ENCODE measurements at places on chromosomes 13 and 19. TPM values are rescaled to one million over a fixed set of nuclear protein-coding genes. Genes with fewer than 3 reads are reported as not detected.

ANGPTL8 gene
- total RNA-seq = not detected

MYO1F gene
- total RNA-seq = 0.25 TPM

TSHZ3 gene
- total RNA-seq = 0.64 TPM

IFNL1 gene
- total RNA-seq = 1.3 TPM

CABP5 gene
- 2.8 TPM for total RNA-seq

SLC25A42 gene
- 8.4 TPM for total RNA-seq

FGF22 gene
- total RNA-seq = not detected

MYO16 gene
- total RNA-seq = not detected

IGFL3 gene
- total RNA-seq = not detected

HMGB1 gene
- 610 TPM for total RNA-seq

DNAAF3 gene
- total RNA-seq = 0.44 TPM

HS6ST3 gene
- total RNA-seq = 1.5 TPM

ACER1 gene
- not detected for total RNA-seq

LRRC25 gene
- total RNA-seq = not detected

COX7A1 gene
- total RNA-seq = not detected

CNFN gene
- not detected for total RNA-seq

CTXN1 gene
- 10.1 TPM for total RNA-seq

CYP4F12 gene
- not detected for total RNA-seq

TMC4 gene
- total RNA-seq = not detected

SERPINE3 gene
- total RNA-seq = not detected

ODAD3 gene
- total RNA-seq = 0.54 TPM

Measured in M059J (cell line).